ENCODE measurements at places on chromosomes 6 and 20.
A peak's percentile ranks its signal among the peaks of the same experiment; 100 is the strongest.

DNA sequence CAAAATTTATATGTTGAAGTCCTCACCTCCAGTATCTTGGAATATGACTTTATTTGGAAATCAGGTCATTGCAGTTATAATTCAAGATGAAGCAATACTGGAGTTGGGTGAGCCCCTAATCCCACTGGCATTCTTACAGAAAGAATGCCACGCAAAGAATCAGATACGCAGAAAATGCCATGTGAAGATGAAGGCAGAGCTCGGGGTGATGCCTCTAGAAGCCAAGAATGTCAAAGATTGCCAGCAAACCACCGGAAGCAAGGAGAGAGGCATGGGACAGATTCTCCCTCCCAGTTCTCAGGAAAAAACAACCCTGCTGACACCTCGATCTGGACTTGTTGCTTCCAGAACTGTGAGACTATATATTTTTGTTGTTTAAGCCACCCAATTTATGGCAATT is 273.4 kb upstream of the CITED2 start:
- DNase-seq: no peak

- no peak for DNase-seq
These were observed 758.3 kb upstream of the DEFB115 start for GRCh38 chr20:30499123-30499522.

DNA sequence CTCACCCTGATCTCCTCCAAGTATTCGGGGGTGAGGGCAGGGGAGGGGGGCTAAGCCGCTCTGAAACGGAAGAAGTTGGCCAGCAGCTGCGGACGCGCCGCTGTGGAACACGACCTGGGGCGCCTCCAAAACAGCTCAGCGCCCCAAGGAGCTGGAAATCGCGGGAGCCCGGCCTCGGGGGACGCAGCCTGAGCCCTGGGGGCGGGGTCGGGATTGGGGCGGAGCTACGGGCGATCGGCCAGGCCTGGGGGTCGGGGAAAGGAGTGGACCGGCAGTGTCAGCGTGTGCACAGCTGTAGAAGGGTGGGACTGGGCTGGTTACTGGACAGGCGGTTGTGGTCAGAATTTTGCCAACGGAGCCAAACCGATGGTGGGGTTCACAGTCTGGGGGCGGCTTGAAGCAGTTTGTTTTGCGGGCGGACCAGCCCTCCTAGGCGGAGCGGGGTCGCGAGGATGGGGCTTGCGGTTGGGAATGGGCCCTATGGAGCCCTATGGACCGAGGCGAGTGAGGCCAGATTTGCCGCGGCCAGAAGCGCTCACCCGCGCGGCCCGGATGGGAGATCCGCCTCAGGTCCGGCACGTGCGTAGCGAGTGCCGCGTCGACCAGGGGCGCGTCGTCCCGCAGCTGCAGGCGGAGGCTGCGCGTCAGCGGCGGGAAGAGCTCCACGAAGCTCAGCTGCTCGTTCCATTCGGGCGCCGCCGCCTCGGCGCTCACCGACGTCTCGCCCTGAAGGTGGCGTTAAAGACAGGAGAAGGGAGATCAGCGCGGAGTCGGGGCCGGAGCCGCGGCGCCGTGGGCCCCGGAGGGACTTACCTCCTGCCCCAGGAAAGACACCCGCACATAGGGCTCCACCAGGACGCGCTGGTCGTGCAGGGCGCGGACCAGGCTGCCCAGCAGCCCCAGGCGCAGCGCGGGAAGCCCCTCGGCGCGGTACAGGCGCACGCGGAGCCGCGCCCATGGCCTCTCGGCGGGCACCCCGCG is 14.3 kb upstream of the SPAG4 start:
- DNase-seq: peak; percentile 52

- no peak for DNase-seq
These were observed 124.6 kb downstream of the SYCP2 start for GRCh38 chr20:59808729-59809381.

DNA sequence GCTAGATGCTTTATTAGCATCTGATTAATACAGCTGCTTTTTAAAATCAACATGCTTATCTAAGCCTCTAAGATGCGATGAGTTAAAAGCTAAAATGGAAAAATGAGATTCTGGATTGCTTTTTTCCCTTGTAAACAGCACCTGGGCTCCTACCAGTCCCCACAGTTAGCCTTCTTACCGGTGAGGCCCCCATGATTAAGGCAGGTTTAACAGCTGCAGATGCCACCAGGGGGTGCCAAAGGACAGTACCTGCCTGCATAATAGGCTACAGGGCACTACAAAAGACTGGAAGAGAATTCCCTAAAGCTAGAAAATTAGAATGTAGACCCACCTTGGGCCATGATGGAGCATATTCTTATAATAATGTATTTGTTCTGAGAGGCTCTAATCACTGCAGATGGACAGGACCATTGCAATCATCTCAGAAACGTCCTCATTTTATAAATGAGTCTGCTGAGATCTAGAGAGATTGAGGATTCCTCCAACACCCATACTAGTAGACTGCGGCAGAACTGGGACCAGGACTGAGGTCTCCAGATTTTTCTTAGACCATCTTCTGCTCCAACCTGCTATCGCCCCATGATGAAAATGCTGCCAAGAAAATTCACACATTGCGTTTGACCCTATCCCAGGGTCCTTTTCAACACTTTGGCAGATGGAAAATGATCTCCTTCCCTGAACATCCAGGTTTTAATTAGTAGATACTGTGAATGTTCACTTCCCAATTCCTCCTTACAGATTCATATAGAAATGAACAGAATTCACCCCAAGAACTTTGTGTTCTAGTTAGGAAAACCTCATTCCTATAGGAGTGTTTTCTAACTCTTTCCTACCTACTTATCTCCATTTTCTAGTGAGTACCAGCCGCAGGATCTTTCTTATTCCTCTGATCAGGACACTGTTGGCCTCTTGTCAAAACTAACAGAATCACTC is 148.8 kb downstream of the RPS12 start:
- peak; percentile 40 for DNase-seq

GRCh38 chr6:39428816-39429215 is 106.3 kb upstream of the KCNK16 start:
- no peak for DNase-seq

DNA sequence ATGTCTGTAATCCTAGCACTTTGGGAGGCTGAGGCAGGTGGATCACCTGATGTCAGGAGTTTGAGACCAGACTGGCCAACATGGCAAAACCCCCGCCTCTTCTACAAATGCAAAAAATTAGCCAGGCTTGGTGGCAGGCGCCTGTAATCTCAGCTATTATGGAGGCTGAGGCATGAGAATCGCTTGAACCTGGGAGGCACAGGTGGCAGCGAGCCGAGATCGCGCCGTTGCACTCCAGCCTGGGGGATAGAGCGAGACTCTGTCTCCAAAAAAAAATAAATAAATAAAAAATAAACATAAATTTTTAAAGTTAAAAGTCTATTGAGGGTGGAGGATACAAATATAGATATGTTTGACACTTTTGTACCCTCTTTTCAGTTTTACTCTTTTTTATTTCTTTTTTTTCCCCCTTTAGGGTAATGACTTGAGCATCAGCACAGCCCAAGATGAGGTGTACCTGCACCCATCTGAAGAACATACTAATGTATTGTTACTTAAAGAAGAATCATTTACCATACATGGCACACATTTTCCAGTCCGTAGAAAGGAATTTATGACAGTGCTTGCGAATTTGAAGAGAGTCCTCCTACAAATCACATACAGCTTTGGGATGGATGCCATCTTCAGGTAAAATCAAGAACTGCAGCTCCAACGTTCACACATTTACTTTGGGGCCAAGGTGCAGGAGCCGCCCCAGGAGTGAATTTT is 368.9 kb downstream of the LAMA2 start:
- no peak for DNase-seq

GRCh38 chr20:38108438-38108985 is 56.6 kb downstream of the TGM2 start:
- no peak for DNase-seq
